Neural progenitor cell (in vitro differentiated cells): ENCODE measurements at places on chromosomes 3 and 15. TPM values are rescaled to one million over a fixed set of nuclear protein-coding genes. Genes with fewer than 3 reads are reported as not detected.

The GOLGA8G gene
- total RNA-seq, result 0.04 TPM in 1 of 2 replicates, not detected in the other

The CLDN16 gene
- not detected in 2 replicates for total RNA-seq

The ROPN1B gene
- 0.12 TPM in 1 of 2 replicates, not detected in the other for total RNA-seq

The GRK7 gene
- 0.03 TPM in 1 of 2 replicates, not detected in the other for total RNA-seq
